HFFc6 (cell line): ENCODE measurements at places on chromosomes 2 and 18. TPM values are rescaled to one million over a fixed set of nuclear protein-coding genes. Genes with fewer than 3 reads are reported as not detected.

The LYPD1 gene
- 1.5 to 10.3 TPM (median 2.5 TPM) in 3 replicates for total RNA-seq

The RNF138 gene
- total RNA-seq = 8.3 to 18.7 TPM (median 14.4 TPM) in 3 replicates

The CDK15 gene
- 27.1 and 46.3 TPM in 2 replicates for total RNA-seq

The IL1RL2 gene
- not detected in 3 replicates for total RNA-seq

The IGFBP2 gene
- 0.27 TPM in 1 of 3 replicates, not detected in the others for total RNA-seq

The TCF23 gene
- not detected in 2 replicates for total RNA-seq

The OXER1 gene
- not detected in 3 replicates for total RNA-seq

The GCG gene
- total RNA-seq = not detected in 3 replicates

The NFATC1 gene
- 0.57 and 1.9 TPM in 2 replicates for total RNA-seq

The VIL1 gene
- not detected in 3 replicates for total RNA-seq

The UGT1A10 gene
- not detected in 3 replicates for total RNA-seq

The TBR1 gene
- total RNA-seq = not detected in 3 replicates

The LHCGR gene
- total RNA-seq = not detected in 3 replicates

The SMARCAL1 gene
- 29.9 to 32.7 TPM (median 31.8 TPM) in 3 replicates for total RNA-seq

The IL1F10 gene
- not detected in 3 replicates for total RNA-seq

The IL36G gene
- total RNA-seq = not detected in 3 replicates

The SRD5A2 gene
- not detected in 2 replicates for total RNA-seq

The CHRNG gene
- total RNA-seq = not detected in 3 replicates

The HSBP1L1 gene
- total RNA-seq = 23.1 to 23.3 TPM (median 23.2 TPM) in 3 replicates

The FTCDNL1 gene
- 0.64 to 0.88 TPM (median 0.64 TPM) in 3 replicates for total RNA-seq

The CYP27C1 gene
- 0.14 to 0.18 TPM (median 0.17 TPM) in 3 replicates for total RNA-seq

The METAP1D gene
- total RNA-seq = 4.1 to 6.2 TPM (median 5.3 TPM) in 3 replicates

The EPB41L3 gene
- total RNA-seq = 1.9 and 15.1 TPM in 2 replicates
